Fibroblast of the aortic adventitia (primary cell): ENCODE measurements at places on chromosomes 1 and 21. TPM values are rescaled to one million over a fixed set of nuclear protein-coding genes. Genes with fewer than 3 reads are reported as not detected.

- no peak for DNase-seq
Measured at GRCh38 chr1:198656500-198656932, 17.7 kb downstream of the PTPRC start.

ADORA1 gene
- 0.72 and 6.5 TPM in 2 replicates for total RNA-seq

GRCh38 chr1:201049248-201049831 is 25.8 kb upstream of the KIF21B start:
- no peak for DNase-seq

DNA sequence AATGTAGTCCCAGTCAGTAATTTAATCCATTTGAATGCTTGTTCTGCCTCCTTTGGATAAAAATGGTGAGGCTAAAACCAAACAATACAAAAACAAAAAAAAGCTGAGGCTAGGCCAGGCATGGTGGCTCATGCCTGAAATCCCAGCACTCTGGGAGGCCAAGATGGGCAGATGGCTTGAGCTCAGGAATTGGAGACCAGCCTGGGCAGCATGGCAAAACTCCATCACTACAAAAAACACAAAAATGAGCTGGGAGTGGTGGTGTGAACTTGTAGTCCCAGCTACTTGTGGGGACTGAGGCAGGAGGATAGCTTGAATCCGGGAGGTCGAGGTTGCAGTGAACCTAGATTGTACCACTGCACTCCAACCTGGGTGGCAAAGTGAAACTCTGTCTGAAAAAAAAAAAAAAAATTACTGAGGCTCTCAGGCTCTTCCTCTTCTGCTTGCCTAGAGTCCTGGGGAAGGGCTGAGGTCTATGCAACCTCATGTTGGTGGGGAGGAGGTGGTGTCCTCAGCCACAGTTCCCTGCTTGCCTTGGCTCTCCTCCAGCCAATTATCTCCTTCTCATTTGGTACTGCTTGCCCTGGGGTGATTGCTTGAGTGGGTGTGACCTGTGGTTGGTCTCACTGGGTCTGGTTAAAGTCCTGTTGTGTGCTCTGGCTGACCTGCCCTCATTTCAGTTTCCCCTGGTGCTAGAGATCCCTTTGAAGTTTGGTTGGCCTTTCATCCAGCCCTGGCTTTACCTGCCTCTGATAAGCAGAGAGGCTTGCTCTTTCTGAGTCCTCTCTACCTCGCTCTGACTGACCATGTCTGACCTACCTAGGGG is 20.9 kb downstream of the S1PR1 start:
- DNase-seq = peak; percentile 13

GRCh38 chr1:166083887-166084286 is 82.9 kb downstream of the FAM78B start:
- DNase-seq = peak; percentile 23

DNA sequence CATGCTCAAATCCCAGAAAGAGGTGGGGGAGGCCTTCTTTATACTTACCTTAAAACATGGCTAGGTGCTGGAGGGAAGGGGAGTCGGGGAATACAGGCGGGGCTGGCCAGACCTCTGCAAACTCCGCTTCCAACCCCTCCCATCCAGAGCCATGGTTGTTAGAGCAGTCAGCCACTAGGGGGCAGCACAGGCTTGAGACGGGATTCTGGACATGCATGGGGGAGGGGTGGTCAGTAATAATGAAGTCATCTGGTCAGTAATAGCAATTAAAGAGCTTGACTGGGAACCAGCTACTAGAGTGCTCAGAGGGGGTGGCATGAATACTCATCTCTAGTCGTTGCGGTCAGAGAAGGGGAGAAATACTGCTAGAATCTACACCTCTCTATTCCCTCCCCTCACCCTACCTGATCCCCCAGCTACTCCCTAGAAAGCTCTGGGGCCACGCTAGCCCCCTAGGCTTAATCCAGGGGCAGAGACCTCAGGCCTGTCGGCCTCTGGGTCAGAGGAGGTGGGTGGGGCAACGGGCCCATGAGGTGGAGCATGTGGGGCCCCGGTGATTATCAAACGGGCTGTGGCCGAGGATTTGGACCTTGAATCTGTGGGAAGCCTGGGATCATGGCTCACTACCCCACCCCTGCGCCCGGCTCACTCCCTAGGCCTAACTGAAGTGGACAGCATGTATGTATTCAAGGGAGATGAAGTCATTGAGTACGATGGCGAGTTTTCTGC is 2.9 kb downstream of the CASQ1 start:
- peak; percentile 87 for DNase-seq

- no peak for DNase-seq
Measured at GRCh38 chr1:212067787-212068186, 32.2 kb downstream of the DTL start.

DNA sequence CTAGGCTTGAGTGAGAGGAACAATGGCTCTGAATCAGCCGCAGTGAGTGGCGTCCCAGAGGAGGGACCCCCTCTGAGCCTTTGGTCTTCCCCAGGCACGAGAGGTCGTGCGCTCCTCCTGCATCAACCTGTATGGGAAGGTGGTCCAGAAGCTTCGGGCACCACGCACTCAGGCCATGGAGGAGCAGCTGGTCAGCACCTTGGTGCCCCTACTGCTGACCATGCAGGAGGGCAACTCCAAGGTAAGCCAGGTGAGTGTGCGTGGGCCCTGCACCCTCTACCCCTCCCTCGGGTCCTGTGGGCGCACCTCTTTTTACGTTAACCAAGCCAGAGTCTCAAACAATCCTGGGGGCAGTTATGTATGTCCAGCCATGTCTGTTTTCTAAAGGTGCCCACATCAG is 13.7 kb upstream of the TTC4 start:
- no peak for DNase-seq

SMCP gene
- total RNA-seq = not detected in 2 replicates

GBP2 gene
- total RNA-seq = 19.8 and 75.5 TPM in 2 replicates

- no peak for DNase-seq
Measured at GRCh38 chr1:40861224-40862003, 749 bp downstream of the CITED4 start.

- no peak for DNase-seq
Measured at GRCh38 chr1:155761736-155762405, 73.0 kb downstream of the DAP3 start.

DNA sequence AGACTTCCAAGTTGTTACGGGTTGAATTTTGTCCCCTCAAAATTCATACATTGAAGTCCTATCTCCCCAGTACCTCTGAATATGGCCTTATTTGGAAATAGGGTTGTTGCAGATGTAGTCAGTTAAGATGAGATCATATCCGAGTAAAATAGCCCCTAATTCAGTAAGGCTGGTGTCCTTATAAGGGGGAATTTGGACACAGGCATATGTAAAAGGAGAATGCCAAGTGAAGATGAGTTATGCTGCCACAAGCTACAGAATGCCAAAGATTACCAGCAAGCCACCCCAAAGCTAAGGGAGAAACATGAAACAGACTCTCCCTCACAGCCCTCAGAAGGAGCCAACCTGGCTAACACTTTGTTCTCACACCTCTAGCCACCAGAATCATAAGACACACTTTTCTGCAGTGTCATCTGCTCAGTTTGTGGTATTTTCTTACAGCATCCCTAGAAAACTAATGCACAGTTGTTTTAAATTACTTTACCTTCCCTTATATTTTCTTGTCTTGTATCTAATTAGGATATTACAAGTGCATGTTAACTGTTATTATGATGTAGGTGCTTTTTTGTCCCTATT is 43.3 kb upstream of the PRDX6 start:
- no peak for DNase-seq

IRF6 gene
- 3.1 TPM in 1 of 2 replicates, not detected in the other for total RNA-seq

GRCh38 chr1:112304126-112304525 is 91.9 kb upstream of the CTTNBP2NL start:
- no peak for DNase-seq

NTMT2 gene
- not detected in 2 replicates for total RNA-seq

GRCh38 chr21:14888202-14888601 is 176.6 kb downstream of the NRIP1 start:
- no peak for DNase-seq

RPS6KC1 gene
- total RNA-seq = 29.7 and 70.3 TPM in 2 replicates

GRCh38 chr1:21922090-21923013 is 14.8 kb downstream of the HSPG2 start:
- DNase-seq = no peak

DNA sequence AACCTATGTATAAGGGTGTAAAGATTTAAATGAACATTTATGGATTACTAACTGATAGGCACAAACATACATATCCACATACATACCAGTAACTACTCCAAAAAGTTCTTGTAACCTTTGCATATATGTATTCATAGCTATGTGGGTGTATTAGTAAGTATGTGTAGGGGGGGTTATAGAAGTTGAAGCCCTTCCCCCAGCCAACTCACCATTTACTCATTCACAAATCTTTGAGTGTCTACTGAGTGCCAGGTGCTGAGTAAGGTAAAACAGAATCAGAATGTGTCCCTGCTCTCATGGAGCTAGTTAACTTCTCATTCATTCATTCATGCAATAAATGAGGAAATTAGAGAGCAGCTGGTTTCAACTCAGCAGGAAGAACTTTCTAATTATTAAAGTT is 1.3 kb downstream of the C1orf146 start:
- DNase-seq = no peak

SLC9C2 gene
- not detected in 2 replicates for total RNA-seq

- peak; percentile 93 for DNase-seq
Measured at GRCh38 chr1:33410091-33410701, 20.7 kb downstream of the PHC2 start.

- no peak for DNase-seq
Measured at GRCh38 chr1:99447721-99448120, 183.4 kb downstream of the PLPPR4 start.

GRCh38 chr21:31623664-31624063 is 35.8 kb upstream of the SOD1 start:
- DNase-seq = no peak

- no peak for DNase-seq
Measured at GRCh38 chr1:31981972-31982371, 31.7 kb upstream of the KHDRBS1 start.

DNA sequence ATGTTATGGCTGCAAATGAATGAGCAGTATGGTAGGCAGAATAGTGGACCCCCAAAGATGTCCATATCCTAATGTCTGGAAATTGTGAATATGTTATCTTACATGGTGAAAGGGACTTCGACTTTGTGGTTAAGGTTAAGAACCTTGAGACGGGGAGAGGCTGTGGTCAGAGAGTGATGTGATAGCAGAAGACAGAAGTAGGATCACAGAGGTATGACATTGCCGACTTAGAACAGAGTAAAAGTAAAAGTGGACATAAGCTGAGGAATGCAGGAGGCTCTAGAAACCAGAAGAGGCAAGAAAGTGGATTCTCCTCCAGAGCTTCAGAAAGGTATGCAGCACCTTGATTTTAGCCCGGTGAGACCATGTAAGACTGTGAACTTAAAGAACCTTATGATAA is 74.6 kb downstream of the CTH start:
- no peak for DNase-seq

DNA sequence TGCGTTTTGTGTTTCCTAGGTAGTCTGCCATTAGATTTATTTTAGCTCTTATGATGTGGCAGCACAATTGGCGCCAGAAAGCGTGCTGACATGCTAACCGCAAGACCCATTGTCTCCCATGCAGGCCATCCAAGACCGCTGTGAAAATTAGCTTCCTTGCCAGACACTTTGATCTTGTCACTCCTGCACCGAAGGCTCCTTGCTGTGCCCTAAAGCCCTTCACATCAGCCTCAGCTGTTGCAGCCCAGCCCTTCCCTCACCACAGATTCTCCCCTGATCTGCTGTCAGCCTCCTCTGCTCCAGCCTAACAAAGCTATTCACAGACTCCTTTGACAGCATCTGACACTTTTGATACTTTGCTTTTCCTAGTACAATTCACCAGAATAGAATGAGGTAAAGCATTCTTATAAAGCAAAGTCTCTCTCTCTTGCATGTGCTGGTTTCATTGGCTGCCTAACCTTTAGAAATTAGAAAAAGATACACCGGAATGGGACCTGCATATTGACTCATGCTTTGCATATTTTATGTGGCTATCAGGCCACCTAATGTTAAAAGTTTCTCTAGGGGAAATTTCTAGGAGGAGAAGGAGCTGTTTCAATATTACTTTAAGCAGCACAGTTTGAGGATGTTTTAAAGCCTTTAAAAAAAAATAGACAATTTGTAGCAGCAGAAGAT is 280.3 kb upstream of the FMN2 start:
- DNase-seq = no peak

DNA sequence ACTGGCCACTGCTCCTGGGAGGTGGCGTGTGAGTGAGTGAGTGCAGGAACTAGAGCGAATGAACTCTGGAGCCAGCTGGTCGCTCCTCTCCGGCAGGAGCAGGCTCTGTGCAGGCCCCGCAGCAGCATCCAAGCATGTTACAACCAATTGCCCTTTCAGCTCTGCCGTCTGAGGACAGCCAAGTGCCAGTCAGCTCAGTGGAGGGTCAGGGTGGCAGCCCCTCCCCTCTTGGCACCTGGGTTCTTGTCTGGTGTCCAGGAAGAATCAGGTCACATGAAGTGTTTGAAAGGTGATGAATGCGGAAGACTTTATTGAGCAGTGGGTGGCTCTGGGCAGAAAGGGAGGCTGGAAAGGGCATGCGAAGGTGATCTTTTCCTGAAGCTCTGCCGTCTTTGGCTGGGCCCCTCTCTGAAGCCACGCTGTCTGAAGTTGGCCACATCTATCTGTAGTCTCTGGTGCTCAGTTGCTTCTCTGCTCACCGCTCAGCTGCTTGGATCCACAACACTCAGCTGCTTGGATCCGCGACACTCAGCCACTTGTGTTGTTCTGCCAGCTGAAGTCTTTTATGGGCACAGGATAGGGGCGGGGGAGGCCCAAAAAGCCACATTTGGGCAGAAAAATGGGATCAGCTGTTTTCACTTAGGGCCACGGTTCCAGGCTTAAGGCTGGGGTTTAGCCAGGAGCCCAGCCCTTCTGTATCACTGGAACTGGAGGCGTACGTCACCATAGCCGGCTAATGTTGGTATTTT is 139.8 kb downstream of the ADSS2 start:
- DNase-seq = no peak

FCGR2B gene
- not detected in 2 replicates for total RNA-seq

DNA sequence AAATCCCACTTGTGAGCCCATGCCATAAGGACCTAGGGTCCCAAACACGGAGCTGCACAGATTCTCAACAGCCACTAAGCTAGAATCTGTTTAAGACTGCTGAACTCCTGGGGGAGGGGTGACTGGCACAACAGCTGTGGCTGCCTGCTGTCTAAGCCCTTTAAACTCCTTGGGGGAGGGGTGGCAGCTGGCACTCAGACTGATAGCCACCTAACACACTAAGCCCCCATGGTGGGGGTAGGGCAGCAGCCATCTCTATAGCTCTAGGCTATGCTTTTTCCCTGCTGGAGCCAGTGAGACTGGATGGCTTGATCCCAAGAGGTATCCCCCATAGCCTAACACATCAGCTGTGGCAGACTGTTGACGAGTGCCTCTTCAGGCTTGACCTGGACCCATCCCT is 73.3 kb upstream of the FMO3 start:
- no peak for DNase-seq

DNA sequence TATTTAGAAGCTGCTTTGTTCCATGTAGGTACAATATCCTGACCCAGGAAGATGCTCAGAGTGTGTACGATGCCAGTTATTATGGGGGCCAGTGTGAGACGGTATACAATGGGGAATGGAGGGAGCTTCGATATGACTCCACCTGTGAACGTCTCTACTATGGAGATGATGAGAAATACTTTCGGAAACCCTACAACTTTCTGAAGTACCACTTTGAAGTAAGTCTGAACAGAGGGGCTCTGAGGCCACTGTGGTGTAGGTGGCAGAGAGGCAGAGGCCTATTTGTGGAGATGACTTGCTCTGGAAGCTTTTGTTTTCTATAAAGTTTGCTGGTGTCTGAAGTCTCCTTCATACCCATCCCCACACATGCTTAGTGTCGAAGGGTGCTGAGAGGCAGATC is 26.8 kb downstream of the C8A start:
- DNase-seq = no peak

OPTC gene
- not detected in 2 replicates for total RNA-seq
